IMR-90 (cell line): ENCODE measurements at places on chromosomes 16 and 17. TPM values are rescaled to one million over a fixed set of nuclear protein-coding genes. Genes with fewer than 3 reads are reported as not detected.
A peak's percentile ranks its signal among the peaks of the same experiment; 100 is the strongest.

- no peaks in the 10 kb centered on the region for H3K36me3 ChIP-seq
- H3K4me3 ChIP-seq, result peak within 1 kb of the TSS; percentile 79
- H3K27me3 ChIP-seq, result no peaks in the 10 kb centered on the region
- peak within 1 kb of the TSS; percentile 76 for H3K27ac ChIP-seq
- peaks cover 9% of the 10 kb centered on the region for H3K4me1 ChIP-seq
These were observed at the start of gene FLOT2 for GRCh38 chr17:28896884-28897768. TSS of gene FLOT2 (minus strand) at chr17:28897733. CDS start at chr17:28897574, 159 bp downstream.

- H3K4me1 ChIP-seq, result peaks cover 32% of the 10 kb centered on the region
- H3K4me3 ChIP-seq, result no peak overlapping the region
- no peaks in the 10 kb centered on the region for H3K27me3 ChIP-seq
- no peaks in the 10 kb centered on the region for H3K36me3 ChIP-seq
These were observed 21.2 kb downstream of the SOCS3 start for GRCh38 chr17:78338486-78339259.

- H3K4me3 ChIP-seq, result no peak overlapping the region
- no peak for DNase-seq
- H3K27ac ChIP-seq, result no peak overlapping the region
- no peaks in the 10 kb centered on the region for H3K27me3 ChIP-seq
These were observed 6.9 kb downstream of the TBX6 start for GRCh38 chr16:30084816-30085159.

GRCh38 chr17:75509528-75510258 is 5.6 kb downstream of the CASKIN2 start:
- H3K4me1 ChIP-seq, result peaks cover 11% of the 10 kb centered on the region
- no peak overlapping the region for H3K4me3 ChIP-seq
- H3K27me3 ChIP-seq, result no peaks in the 10 kb centered on the region
- no peak overlapping the region for H3K27ac ChIP-seq

GRCh38 chr16:74224828-74225612 is 71.6 kb upstream of the PSMD7 start:
- DNase-seq, result peak; percentile 33
- no peak overlapping the region for H3K4me3 ChIP-seq
- no peak overlapping the region for H3K27ac ChIP-seq
- H3K4me1 ChIP-seq, result no peaks in the 10 kb centered on the region
- no peaks in the 10 kb centered on the region; the same call in 1 of the 2 replicates for H3K27me3 ChIP-seq

DNA sequence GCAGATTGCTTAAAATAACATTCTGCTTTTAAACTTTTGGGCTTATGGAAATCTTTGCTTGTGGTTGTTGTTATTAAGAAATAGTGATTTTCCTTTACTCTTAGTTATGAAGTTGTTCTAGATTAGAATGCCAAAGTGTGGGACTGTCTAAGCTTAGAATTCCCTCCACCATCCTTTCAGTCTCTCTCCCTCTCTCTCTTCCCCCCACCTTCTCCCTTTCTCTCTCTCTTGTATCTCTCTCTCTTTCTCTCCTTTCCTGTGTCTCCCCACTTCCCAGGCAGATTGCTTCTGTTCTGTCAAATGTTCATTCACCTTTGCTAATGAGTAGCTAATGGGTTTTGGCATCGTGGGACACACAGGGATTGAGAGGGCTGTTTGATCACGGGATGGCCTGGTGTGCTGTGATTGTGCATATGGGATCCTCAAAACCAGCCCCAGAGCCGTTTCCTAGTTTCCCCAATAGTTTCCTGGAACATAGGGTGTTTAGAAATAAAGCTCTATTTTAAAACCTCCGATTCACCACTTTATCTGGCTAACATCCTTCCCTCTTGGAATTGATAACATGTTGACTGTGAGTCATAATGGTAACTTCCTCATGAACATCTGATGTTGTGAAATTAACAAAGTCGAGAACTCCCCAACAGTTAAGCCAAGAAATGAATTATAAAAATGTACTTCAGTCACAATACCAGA is 502.6 kb downstream of the TMEM114 start:
- no peaks in the 10 kb centered on the region for H3K4me1 ChIP-seq
- no peak overlapping the region for H3K27ac ChIP-seq
- no peak for DNase-seq
- no peak overlapping the region for H3K4me3 ChIP-seq

DNA sequence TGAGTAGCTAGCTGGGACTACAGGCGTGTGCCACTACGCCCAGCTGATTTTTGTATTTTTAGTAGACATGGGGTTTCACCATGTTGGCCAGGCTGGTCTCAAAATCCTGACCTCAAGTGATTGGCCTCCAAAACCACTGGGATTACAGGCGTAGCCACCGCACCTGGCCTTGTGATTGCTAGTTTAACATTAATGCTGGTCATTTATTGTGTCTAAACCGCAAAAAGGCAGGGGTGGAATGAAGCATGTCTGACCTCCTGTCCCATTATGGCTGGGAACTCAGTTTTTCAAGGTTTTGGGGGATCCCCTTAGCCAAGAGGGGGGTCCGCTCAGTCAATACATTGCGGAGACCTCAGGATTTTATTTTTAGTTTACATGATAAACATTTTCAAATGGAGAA is 10.7 kb upstream of the CNGB1 start:
- peaks cover 2% of the 10 kb centered on the region; the same call in 1 of the 2 replicates for H3K4me1 ChIP-seq
- H3K27me3 ChIP-seq, result peaks cover 42% of the 10 kb centered on the region
- no peak for DNase-seq
- H3K4me3 ChIP-seq, result no peak overlapping the region
- no peak overlapping the region for H3K27ac ChIP-seq
- H3K36me3 ChIP-seq, result no peaks in the 10 kb centered on the region

GRCh38 chr17:7010523-7010922 is 1.9 kb upstream of the RNASEK start:
- peaks cover 3% of the 10 kb centered on the region; the same call in 1 of the 2 replicates for H3K4me1 ChIP-seq
- no peaks in the 10 kb centered on the region for H3K27me3 ChIP-seq
- H3K27ac ChIP-seq, result no peak overlapping the region
- H3K36me3 ChIP-seq, result peaks cover 8% of the 10 kb centered on the region
- no peak for DNase-seq

CA7 gene
- not detected in 2 replicates for total RNA-seq

TGFB1I1 gene
- total RNA-seq, result 24.9 and 30.0 TPM in 2 replicates

CIBAR2 gene
- total RNA-seq, result 0.18 TPM in 1 of 2 replicates, not detected in the other

SEC14L5 gene
- total RNA-seq, result not detected in 2 replicates

CEP295NL gene
- total RNA-seq, result 0.56 and 0.72 TPM in 2 replicates
